ENCODE measurements at places on chromosomes 13 and 19. TPM values are rescaled to one million over a fixed set of nuclear protein-coding genes. Genes with fewer than 3 reads are reported as not detected.

DNA sequence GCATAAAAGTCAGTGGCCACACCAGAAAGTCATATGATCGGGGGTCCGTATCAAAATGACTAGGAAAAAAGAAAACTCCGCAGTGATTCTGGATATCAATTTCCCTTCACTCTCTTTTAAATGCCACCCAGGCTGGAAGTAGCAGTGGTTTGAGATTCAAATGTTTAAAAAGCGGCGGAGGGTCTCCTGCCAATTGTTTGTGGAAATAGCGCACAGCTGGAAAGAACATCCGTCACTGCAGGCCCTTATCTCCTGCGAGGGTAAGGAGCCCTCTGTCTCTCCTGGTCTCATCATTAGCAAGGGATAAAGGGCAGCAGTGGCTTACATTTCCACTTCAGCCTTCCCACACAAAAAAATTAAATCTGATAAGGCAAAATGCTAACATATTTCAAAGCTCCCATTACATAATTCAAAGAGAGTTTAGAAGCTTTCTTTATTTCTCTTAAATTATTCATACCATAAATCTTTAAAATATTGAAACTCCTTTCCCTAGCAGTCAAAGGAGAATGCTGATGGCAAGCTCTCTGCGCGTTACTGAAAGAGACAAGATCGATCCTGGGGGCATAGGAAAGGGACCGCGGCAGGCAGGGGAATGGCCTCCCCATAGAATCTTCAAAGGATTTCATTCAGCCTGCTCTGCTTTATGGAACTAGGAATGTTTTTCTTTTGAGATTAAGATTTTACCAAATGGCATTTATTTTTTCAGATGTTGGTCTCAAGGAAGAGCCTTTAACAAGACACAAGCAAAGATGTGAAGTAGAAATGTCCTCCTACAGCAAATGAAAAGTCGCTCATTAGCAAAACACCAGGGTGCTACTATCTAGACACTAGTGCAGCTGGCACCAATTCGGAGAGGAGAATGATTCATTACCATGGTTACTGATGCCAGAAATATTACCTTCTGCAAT, 35.0 kb downstream of the AMER2 start:
- DNase-seq, result no peak

DNA sequence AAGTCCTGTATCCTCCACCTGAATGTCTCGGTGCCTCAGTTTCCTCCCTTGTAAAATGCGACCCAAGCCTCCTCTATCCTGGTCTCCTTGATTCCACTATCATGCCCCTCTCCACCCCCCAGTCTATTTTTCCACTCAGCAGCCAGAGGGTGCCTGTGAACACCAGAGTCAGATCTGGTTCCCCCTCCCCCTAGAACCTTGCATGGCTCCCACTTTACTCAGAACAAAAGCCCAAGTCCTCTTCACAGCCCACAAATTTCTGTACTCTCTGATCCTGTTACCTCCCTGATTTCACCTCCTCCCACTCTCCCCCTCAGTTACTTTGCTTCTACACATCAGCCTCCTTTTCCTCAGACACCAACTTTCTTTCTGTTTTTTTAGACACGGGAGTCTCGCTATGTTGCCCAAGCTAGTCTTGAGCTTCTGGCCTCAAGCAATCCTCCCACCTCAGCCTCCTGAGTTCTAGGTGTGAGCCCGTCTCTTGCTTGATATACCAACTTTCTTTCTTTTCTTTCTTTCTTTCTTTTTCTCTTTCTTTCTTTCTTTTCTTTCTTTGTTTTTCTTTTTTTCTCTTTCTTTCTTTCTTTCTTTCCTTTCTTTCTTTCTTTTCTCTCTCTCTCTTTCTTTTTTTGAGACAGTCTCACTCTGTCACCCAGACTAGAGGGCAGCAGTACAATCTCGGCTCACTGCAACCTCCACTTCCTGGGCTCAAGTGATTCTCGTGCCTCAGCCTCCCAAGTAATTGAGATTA, 869 bp downstream of the DAND5 start:
- no peak for DNase-seq

GRCh38 chr13:113848431-113849260, 15.2 kb downstream of the GAS6 start:
- DNase-seq, result no peak

DNA sequence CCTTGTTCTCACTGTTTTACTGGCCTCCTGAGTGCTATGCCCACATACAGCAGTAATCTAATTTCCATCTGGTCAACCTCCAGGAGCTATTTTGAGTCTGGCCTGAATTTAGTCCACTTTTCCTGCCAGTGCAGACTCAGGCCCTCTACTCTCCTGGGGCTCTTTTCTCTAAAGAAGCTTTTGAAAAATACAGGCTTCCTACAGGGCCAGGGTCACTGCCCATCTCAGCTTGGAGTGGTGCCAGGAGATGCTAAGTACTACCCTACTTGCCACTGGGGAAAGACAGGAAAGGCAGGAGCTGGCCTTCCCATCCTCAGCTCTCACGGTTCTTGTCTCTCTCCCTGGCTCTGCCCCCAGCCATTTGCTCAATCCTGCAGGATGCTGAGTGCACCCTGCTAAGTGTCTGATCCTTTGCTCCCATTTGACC, 101.7 kb upstream of the SERP2 start:
- no peak for DNase-seq

- DNase-seq, result no peak
Measured at GRCh38 chr19:14603990-14604387, 21.1 kb downstream of the CLEC17A start.

- DNase-seq, result no peak
Measured at GRCh38 chr13:78680115-78680561, 21.2 kb upstream of the OBI1 start.

DNA sequence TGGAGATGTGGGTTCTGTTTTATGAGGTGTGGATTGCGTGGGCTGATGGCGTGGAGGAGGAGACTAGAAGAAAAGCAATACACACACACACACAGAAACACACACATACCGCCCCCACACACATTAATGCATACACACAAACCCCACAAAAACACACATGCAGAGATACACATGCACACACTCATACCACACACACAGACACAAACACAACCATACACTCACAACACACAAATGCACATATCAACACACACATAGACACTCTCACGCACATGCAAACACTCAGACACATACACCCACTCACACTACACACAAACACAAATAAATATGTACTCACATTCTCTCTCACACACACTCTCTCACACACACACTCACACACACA, 75.7 kb upstream of the UBL3 start:
- no peak for DNase-seq

GIPR gene
- 11.0 TPM for total RNA-seq

KRTDAP gene
- total RNA-seq, result not detected

TLE6 gene
- 0.65 TPM for total RNA-seq

KCNRG gene
- total RNA-seq, result not detected
